Islet precursor cell (in vitro differentiated cells): ENCODE measurements at places on chromosomes 16 and 17.

DNA sequence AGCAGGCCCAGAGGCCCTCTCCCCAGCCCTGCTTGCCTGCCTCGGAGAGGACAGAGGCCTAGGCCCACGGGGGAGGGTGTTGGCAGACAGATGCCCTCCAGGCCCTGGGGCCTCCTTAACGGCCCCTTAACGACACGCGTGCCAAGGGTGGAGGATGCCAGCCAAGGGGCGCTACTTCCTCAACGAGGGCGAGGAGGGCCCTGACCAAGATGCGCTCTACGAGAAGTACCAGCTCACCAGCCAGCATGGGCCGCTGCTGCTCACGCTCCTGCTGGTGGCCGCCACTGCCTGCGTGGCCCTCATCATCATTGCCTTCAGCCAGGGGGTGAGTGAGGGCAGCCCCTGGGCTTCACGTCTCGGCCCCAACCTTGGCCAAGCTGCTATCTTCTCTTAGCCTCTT, 21.7 kb downstream of the ADCY7 start:
- no peak for DNase-seq

- DNase-seq, result no peak
These were observed 825 bp downstream of the HEATR6 start for GRCh38 chr17:60077672-60078519.

DNA sequence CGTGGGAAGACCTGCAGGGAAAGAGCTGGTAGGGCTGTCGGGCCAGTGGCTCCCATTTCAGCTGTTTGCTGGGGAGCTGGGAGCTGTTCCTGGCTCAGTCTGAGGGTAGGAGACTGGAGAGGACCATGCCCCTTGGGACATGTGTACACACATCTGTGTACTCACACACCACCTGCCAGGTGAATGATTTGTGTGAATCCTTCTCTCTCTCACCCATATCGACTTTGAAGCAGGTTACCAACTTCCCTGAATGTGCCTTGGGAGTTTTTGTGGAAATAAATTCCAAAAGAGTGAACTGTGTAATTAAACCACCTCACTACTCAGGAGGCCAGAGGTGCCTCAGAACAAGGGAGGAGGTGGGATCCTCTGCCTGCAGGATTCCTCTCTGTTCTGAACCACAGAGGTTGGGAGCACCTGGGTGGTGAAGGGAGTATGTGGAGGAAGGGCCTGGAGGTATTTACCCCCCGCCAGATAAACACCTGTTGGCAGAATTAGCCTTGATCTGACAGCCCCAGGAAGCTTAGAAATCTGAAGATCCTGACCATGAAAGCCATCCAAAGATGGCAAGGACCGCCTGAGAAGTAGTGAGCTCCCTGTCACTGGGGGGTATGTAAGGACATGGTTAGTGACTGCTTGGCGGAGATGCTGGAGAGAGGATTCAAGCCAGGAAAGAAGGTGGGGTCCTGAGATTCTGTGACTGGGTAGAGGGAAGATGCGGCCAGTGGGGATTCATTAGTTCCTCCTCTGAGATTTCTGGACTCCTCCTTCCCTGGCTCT, 3.3 kb downstream of the ABCC3 start:
- DNase-seq, result no peak

GRCh38 chr17:45121055-45121454, 11.3 kb downstream of the PLCD3 start:
- no peak for DNase-seq

DNA sequence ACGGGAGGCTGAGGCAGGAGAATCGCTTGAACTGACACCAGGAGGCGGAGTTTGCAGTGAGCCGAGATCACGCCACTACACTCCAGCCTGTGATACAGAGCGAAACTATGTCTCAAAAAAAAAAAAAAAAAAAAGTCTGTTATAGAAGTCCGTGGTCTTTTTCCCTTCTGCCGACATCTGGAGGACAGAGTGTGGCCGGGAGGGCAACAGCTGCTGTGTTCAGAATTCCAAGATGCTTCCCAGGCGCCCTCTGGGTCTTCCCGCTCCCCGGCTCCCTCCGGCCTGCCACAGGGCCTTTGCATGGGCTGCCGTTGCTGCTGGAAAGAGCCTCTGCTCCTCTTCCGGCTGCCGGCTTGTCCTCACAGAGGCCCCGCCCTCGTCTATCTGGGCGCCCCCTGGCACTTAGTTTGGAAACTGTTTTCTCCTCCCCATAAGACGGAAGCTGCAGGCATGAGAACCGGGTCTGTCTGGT, 2.4 kb upstream of the CACNA1H start:
- DNase-seq, result no peak

GRCh38 chr16:86566601-86566965, at the start of gene FOXC2:
TSS of gene FOXC2 (plus strand) at chr16:86566829. CDS start at chr16:86567336, 507 bp downstream.
- peak; percentile 93 for DNase-seq

- DNase-seq, result no peak
These were observed 27.9 kb upstream of the C16orf95 start for GRCh38 chr16:87344931-87345631.

GRCh38 chr16:11205065-11205699, 50.8 kb downstream of the SOCS1 start:
- peak; percentile 43 for DNase-seq
